Fibroblast of pulmonary artery (primary cell): ENCODE measurements at places on chromosomes 3 and 15.

DNA sequence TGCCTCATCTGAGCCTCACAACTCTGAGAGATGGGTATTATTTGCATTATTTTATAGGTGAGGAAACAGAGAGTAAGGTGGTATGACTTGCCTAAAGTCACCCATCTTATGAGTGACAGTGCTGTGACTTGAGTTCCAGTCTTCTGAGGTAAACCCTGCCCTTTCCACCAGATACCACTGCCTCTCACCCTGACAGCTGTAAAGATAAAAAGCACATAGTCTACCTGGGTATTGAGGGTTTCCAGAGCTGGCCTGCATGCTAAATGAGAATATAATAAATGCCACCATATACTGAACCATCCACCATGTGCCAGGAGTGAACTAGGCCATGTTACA lies 25.6 kb downstream of the RASGRP1 start:
- DNase-seq = no peak

DNA sequence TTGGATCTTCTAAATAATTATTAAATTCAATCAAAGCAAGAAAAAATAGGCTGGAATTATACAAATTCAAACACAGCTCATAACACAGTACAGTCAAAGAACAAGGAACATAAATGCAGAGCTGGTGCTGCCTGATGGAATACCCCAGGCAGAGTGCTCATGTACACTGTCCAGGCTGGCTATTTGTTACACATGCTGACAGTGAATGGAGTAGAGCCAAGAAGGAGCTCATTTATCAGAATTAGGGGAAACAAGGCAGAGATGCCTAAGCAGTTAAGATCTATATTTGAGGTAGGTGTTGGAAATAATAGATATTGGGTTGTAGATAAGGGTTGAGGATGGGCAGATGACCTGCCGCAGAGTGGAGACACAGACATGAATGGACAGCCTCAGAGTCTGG lies 788.2 kb upstream of the ARPP21 start:
- DNase-seq = no peak

- DNase-seq = no peak
Observed at GRCh38 chr15:99296386-99296785, 45.1 kb downstream of the LRRC28 start.

DNA sequence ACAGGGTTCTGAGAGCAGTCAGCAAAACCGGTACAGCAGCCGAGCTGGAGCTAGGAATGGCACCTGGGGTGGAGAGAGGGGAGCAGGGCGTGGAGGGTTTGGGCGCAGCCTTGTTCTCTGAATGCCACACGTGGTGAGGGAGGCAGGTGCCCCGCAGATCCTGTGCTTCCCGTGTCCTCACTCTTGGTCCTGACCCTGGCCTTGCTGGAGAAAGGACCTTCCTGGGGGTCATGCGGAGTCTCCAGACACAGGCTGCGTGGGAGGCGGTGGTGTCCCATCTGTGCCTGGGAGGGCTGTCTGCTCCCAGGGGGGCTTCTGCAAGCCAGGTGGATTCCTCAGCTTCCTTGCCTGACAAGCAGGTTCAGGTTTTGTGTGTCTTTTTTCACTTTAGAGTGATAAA lies 244.7 kb upstream of the LYSMD4 start:
- DNase-seq = no peak

GRCh38 chr3:59836531-59836930 lies 786.7 kb upstream of the CFAP20DC start:
- DNase-seq = no peak

DNA sequence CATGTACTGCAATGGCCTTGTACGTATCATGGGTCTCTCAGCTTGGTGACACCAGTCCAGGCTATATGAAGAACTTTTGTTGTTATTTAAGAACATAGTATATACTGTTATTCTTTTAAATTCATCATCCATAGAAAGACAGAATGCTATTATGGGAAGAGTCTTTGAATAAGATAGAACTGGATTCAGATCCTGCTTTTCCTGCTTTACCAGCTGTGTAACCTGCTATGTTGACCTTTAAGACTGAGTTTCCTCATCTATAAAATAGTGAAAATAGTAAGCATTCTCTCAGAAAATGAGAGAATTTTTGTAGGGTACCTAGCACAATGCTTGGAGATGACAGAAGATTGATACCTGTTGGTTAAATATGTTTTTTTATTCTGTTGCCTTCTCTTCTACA lies 204.1 kb upstream of the TBL1XR1 start:
- no peak for DNase-seq

DNA sequence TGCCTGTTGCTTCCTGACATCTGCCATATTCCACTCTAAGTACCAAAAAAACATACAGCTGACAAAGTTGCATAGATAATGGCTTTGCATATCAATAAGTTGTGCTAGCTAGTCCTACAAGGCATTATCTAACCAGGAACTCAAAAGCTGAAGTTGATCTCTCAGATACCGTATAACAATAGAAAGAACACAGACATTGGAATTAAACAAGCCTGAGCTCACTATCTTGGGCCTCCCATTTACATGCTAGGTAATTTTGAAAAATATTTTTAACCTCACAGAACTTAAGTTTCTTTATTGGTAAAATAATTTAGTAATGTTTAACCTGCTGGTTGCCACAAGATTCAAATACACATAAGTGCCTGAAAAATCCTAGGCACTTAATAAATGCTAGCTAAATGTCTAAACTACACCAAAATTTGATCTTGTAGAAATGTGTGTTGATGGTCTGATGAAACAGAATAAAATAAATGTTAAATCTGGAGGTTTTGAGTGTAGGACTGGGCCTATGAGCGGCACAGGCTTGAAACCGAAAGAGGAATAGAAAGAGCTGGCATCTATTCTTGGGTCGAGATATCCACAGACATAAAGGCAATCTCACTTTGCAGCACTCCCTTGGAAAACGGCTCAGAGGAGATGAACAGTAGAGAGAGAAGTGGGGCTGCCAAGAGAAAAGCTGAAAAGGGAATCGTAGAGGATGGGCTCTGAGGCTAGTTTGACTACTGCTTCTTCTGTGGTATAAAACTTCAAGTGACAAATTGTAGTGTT lies 29.9 kb upstream of the TTC14 start:
- DNase-seq = no peak

DNA sequence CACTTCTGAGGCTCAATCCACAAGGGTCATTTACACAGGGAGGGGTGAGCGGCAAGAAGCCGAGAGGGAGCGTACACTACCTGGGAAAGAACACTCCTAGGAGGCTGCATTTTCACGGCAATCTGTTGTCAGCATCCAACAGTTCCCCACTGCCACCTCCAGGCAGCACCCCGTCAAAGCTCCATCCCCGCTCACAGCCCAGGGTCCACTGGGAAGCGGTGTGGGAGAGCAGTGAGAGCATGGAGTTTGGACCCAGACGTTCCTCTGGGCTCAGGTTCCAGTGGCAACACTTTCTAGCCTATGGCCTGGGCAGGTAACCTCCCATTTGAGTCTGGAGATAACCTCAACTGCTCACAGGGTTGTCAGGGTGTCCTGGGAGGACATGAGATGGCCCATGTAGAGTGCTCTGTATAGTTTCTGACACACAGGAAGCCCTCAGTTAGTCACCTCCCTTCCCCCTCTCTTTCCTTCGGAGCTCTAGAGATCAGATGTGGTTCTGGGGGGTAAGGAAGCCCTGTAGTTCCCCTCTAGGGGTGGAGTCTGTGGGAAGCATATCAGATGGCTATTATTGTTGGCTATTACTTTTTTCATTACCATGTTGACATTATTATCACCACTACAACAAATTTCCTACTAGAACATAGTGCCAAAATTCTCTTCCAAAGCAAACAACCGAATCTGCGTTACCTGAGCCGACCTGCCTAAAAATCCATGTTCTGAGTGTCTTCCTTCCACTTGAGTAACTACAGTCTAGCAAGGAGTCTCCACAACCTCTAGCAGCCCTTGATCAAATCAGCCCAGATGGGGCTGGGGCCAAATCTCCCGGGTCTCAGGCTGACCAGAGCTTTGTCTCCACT lies 29.1 kb downstream of the RUVBL1 start:
- DNase-seq = no peak

GRCh38 chr3:190175490-190175889 lies 54.8 kb upstream of the P3H2 start:
- DNase-seq = peak; percentile 26

GRCh38 chr3:52615166-52615565 lies 70.5 kb downstream of the PBRM1 start:
- DNase-seq = peak; percentile 14

DNA sequence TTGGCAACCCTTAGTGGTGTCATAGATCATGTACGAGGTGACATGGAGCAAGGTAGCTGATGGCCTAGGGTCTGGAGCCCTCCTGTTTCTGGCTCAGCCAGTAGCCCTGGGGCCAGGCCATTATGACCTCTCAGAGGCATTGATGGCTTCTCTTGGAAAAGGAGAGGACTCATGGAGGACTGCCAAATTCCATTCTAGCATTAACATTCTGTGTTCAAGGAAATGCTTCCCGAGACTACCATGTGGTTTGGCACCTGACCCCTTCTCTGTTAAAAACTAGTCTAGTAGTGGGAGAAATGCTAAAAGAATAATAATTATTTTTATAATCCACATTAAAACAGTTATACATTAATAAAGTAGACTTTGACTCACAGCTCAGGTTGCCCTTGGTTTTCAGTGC lies 40.2 kb upstream of the ADAMTSL3 start:
- DNase-seq = peak; percentile 3

GRCh38 chr3:16304061-16305010 lies 39.3 kb downstream of the OXNAD1 start:
- no peak for DNase-seq

DNA sequence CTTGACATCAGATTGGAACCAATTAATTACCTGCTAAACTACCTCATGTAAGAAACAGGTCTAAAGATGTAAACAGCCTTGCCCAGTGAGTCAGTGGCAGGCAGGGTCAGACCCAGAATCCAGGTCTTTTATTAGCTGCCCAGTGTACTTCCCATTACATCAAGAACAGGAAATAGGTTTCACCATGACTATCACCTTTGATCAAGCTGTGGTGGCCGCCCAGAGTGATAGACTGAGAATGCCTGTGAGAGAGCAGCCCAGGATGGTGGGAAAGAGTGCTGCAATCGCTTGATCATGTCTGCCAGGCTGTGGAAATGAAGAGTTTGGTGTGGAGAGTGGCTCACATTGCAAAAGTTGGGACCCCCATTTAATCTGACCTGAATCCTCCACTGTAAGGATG lies 61.3 kb upstream of the PIAS1 start:
- DNase-seq = peak; percentile 7
